ENCODE measurements at places on chromosomes 3 and 15. TPM values are rescaled to one million over a fixed set of nuclear protein-coding genes. Genes with fewer than 3 reads are reported as not detected.

Gene RASA2
- total RNA-seq, result 16.5 TPM

Gene MAP1A
- 1.4 TPM for total RNA-seq

Gene COL6A5
- not detected for total RNA-seq

Gene SCG5
- total RNA-seq, result 0.92 TPM

Gene SEMA7A
- total RNA-seq, result 1.3 TPM

Gene PTX3
- total RNA-seq, result 1,084 TPM

Gene LRRC2
- 0.85 TPM for total RNA-seq

Gene HRG
- not detected for total RNA-seq

Gene ANKUB1
- not detected for total RNA-seq

Gene ISG20
- 8.0 TPM for total RNA-seq

Gene ILDR1
- not detected for total RNA-seq

Gene P3H2
- 1.3 TPM for total RNA-seq

Gene SLC24A5
- total RNA-seq, result not detected

Gene CFAP91
- total RNA-seq, result 0.92 TPM

Gene NAALADL2
- 3.4 TPM for total RNA-seq

Gene EIF2B5
- total RNA-seq, result 41.0 TPM

Gene ACAP2
- 47.7 TPM for total RNA-seq

Gene CLDN18
- total RNA-seq, result not detected

Gene ARPIN
- total RNA-seq, result 13.0 TPM

Gene GABRR3
- not detected for total RNA-seq

Gene RAB6B
- total RNA-seq, result 0.99 TPM

Gene MASP1
- total RNA-seq, result 0.46 TPM

Gene CCDC54
- not detected for total RNA-seq

Gene GOLGA6L9
- total RNA-seq, result 2.5 TPM

Gene ARPP19
- total RNA-seq, result 165 TPM

Gene IFRD2
- total RNA-seq, result 187 TPM

Gene VIPR1
- total RNA-seq, result 4.5 TPM

Gene AGBL1
- not detected for total RNA-seq

Gene FEZF2
- total RNA-seq, result not detected

Gene BCL2A1
- total RNA-seq, result 2.1 TPM

Gene DLL4
- total RNA-seq, result 43.9 TPM

Gene CNTN3
- 1.8 TPM for total RNA-seq

Gene CHDH
- 0.25 TPM for total RNA-seq

Gene CERS3
- not detected for total RNA-seq

Gene CD200
- total RNA-seq, result 8.1 TPM

Gene LDHAL6B
- total RNA-seq, result not detected

Gene ARL6
- total RNA-seq, result 7.0 TPM

Gene ALG1L2
- not detected for total RNA-seq

Gene PTH1R
- 0.40 TPM for total RNA-seq

Gene INAFM2
- total RNA-seq, result 28.3 TPM

Gene ANKRD28
- total RNA-seq, result 129 TPM

Gene CYP1A2
- not detected for total RNA-seq

Gene GOLGA8T
- 0.20 TPM for total RNA-seq

Gene CCR9
- not detected for total RNA-seq

Gene SCG3
- total RNA-seq, result not detected

Gene CALML4
- total RNA-seq, result 2.9 TPM

Gene SLC25A26
- total RNA-seq, result 25.9 TPM

Gene ACKR2
- not detected for total RNA-seq

Gene MINAR1
- total RNA-seq, result 0.92 TPM

Gene ZDHHC3
- total RNA-seq, result 59.2 TPM

Gene GOLGA6L4
- 0.60 TPM for total RNA-seq

Gene GOLGA6D
- not detected for total RNA-seq

Gene NR2E3
- not detected for total RNA-seq

Gene BSN
- under 0.01 TPM for total RNA-seq

Gene SI
- total RNA-seq, result not detected

Gene POU1F1
- not detected for total RNA-seq

Gene DGKG
- 0.07 TPM for total RNA-seq

Measured in pulmonary artery endothelial cell (primary cell).